ENCODE measurements at places on chromosomes 1 and 21. TPM values are rescaled to one million over a fixed set of nuclear protein-coding genes. Genes with fewer than 3 reads are reported as not detected.

GRCh38 chr21:34156957-34157356, 83.6 kb downstream of the MRPS6 start:
- no peaks in the 10 kb centered on the region for H3K36me3 ChIP-seq
- H3K4me3 ChIP-seq: no peak overlapping the region
- H3K27ac ChIP-seq: no peak overlapping the region
- no peaks in the 10 kb centered on the region for H3K27me3 ChIP-seq
- no peak for DNase-seq
- peaks cover 18% of the 10 kb centered on the region for H3K4me1 ChIP-seq

- peaks cover 37% of the 10 kb centered on the region for H3K27me3 ChIP-seq
- H3K36me3 ChIP-seq: no peaks in the 10 kb centered on the region
- peaks cover 16% of the 10 kb centered on the region for H3K4me1 ChIP-seq
- no peak overlapping the region for H3K27ac ChIP-seq
Observed at GRCh38 chr1:6450943-6451373, 15.0 kb downstream of the TNFRSF25 start.

DNA sequence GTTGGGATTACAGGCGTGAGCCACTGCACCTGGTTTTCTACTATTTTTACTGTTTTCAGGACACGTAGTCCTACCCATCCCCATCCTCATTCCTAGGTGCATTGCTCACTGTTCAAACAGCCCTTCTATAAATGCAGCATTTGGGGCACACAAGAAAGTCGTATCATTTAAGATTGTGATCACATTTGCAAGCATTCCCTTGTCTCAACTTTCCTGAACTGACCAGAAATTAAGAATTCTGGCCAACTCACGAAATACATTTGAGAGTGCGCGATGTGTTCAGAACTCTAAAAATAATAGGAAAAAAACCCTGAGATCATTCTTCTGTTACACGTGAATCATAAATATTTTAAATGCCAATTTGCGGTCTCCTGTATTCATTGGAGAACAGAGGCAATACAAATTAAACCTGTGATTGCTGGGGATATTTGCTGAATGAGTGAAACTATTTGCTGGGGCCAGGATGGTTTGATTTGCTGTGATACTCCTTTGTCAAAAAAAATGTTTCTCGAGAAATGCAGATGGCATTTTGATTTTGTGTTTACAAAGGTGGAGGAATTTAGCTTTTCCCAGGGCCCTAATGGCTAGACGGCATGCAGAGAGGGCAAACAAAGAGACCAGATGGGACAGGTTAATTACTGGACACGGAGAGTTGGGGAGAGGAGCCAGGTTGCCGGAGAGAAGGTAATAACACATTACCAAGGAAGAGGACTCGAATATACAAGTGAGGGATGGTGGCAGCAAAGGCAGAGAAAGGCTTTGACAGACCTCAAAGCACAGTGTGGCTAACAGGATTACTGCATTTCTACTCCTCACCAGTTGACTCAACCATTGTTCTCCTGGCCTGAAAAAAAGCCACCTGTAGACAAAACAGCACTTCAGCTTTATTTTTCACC, 38.4 kb downstream of the STPG1 start:
- no peak for DNase-seq
- peaks cover 9% of the 10 kb centered on the region for H3K36me3 ChIP-seq
- H3K4me1 ChIP-seq: no peaks in the 10 kb centered on the region

GRCh38 chr1:157081707-157082106, 17.9 kb downstream of the ETV3L start:
- no peaks in the 10 kb centered on the region for H3K4me1 ChIP-seq
- H3K27ac ChIP-seq: no peak overlapping the region
- DNase-seq: no peak

GRCh38 chr1:5908461-5909375, 83.5 kb downstream of the NPHP4 start:
- H3K4me1 ChIP-seq: no peaks in the 10 kb centered on the region
- no peak for DNase-seq

DNA sequence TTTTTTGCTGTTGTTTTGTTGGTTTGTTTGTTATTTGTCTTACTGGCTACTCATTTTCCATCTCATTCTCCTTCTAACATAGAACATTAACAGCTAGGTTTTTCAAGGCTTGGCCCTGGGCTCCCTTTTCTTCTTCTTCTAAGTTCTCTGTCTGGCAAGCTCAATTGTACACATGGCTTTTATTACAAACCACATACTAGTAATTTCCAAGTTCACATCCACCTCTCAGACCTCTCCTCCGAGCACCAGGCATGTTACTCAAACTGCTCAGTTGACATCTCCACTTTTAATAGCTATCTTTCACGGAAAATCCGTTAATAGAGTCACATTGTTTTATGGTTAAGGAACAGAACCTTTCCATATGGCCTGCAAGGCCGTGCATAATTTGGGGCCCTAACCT, 736.9 kb upstream of the ADAMTS5 start:
- no peaks in the 10 kb centered on the region for H3K27me3 ChIP-seq
- no peak overlapping the region for H3K27ac ChIP-seq
- no peaks in the 10 kb centered on the region for H3K36me3 ChIP-seq
- no peak for DNase-seq
- H3K4me3 ChIP-seq: no peak overlapping the region

- peak overlapping the region; percentile 94 for H3K4me3 ChIP-seq
- no peaks in the 10 kb centered on the region for H3K27me3 ChIP-seq
- peak overlapping the region; percentile 94 for H3K27ac ChIP-seq
Observed at GRCh38 chr1:52633291-52633754, 355 bp downstream of the SHISAL2A start.

GRCh38 chr1:76292418-76293184, 218.1 kb downstream of the ST6GALNAC3 start:
- no peak for DNase-seq
- H3K36me3 ChIP-seq: no peaks in the 10 kb centered on the region
- peak overlapping the region; percentile 77 for H3K27ac ChIP-seq
- H3K4me1 ChIP-seq: peaks cover 66% of the 10 kb centered on the region

GRCh38 chr1:77829851-77830250, 50.4 kb downstream of the MIGA1 start:
- peaks cover 1% of the 10 kb centered on the region for H3K4me1 ChIP-seq
- no peak overlapping the region for H3K4me3 ChIP-seq
- no peak overlapping the region for H3K27ac ChIP-seq
- H3K36me3 ChIP-seq: peaks cover 79% of the 10 kb centered on the region

- no peaks in the 10 kb centered on the region for H3K36me3 ChIP-seq
- no peak for DNase-seq
- no peaks in the 10 kb centered on the region for H3K27me3 ChIP-seq
- no peak overlapping the region for H3K4me3 ChIP-seq
Observed at GRCh38 chr1:232909752-232910151, 40.7 kb upstream of the NTPCR start.

DNA sequence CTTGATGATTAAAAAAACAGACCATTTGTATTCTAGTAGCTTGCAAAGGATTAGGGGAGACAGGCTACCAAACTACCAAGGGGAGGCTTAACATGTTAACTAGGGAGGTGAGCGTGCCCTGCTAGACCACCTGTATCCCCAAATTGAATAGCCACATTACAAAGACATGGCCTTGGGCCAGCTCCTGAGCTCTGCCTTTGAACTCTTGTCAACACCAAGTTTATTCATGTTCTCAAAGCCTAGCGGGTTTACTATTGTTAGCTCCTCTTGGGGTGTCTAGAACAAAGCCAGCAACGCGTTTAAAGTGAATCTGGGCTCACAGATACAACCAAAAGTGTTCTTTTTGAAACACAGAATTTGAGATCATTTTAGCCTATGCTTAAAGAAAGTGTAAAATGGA, 36.3 kb downstream of the SMYD2 start:
- peak overlapping the region; percentile 57 for H3K27ac ChIP-seq
- H3K36me3 ChIP-seq: peaks cover 80% of the 10 kb centered on the region
- peaks cover 3% of the 10 kb centered on the region for H3K4me1 ChIP-seq
- no peak overlapping the region for H3K4me3 ChIP-seq
- no peaks in the 10 kb centered on the region for H3K27me3 ChIP-seq

- H3K4me3 ChIP-seq: no peak overlapping the region
- H3K36me3 ChIP-seq: no peaks in the 10 kb centered on the region
- peaks cover 13% of the 10 kb centered on the region for H3K27me3 ChIP-seq
- DNase-seq: no peak
- no peaks in the 10 kb centered on the region for H3K4me1 ChIP-seq
Observed at GRCh38 chr1:205353612-205354011, 3.1 kb downstream of the KLHDC8A start.

DNA sequence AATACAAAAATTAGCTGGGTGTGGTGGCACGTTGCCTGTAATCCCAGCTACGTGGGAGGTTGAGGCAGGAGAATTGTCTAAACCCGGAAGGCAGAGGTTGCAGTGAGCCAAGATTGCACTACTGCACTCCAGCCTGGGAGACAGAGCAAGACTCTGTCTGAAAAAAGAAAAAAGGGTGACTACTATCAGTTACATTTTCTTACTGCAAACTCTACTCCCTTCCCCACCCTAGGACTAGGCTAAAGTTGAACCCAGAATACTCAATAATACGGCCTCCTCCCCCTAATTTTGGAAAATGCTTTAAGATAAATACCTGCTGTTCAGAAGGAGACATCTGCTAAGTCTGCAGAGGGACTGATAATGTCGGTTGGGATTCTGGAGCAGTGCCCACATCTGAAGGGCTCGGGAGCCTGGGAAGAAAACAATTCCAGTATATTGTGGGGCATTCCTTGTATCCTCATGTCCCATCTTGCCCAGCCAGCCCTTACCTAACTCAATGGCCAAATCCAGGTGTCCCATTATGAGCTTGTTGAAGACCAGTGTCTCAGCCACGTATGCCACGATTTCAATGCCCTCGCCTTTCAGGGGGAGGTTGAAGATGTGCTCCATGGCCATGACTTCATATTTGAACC, 89.7 kb downstream of the ADCY10 start:
- no peak overlapping the region for H3K4me3 ChIP-seq
- H3K4me1 ChIP-seq: peaks cover 6% of the 10 kb centered on the region
- H3K27me3 ChIP-seq: peaks cover 9% of the 10 kb centered on the region
- DNase-seq: no peak

DNA sequence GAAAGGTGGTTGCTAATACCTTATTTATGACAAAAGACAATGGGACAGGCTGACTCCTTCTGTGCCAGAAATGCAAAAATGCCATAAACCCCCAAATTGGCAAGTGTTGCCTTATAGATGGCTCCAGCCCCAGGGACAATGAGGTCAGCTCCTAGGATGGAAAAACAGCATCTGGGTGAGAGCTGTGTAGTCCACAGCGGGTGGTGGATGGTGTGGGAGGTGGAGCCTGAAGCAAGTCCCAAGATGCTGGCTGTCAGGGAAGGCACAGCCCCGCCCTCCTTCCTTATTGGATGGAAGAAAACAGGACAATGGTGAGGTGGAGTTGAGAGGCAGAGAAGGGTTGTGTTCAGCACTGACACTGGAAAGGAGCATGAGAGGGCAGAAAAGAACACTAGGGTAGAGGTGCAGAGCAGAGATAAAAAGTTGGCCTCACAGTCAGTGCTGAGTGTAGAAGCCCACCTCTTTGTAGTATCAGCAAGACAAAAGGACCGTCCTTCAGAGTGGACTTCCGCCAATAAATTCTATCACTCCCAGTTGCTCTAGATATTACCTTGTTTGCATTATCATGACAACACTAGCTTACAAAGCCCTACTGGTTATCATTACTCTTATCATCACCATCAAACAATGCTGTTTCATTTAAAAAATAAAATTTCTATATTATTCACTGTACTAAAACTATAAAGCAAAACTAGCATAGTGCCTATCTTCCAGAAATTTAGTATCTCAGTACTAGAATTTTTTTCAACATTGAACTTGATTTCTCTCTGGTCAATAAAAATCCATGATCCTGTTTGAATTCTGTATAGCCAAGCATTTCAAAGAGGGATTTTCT, 3.7 kb upstream of the SDE2 start:
- peak overlapping the region; percentile 99 for H3K27ac ChIP-seq
- H3K36me3 ChIP-seq: no peaks in the 10 kb centered on the region
- H3K4me1 ChIP-seq: peaks cover 62% of the 10 kb centered on the region
- peak overlapping the region; percentile 62 for H3K4me3 ChIP-seq
- no peaks in the 10 kb centered on the region for H3K27me3 ChIP-seq
- no peak for DNase-seq

- peaks cover 17% of the 10 kb centered on the region for H3K27me3 ChIP-seq
- H3K36me3 ChIP-seq: no peaks in the 10 kb centered on the region
- DNase-seq: no peak
- H3K4me3 ChIP-seq: no peak overlapping the region
Observed at GRCh38 chr21:38913120-38913892, 107.6 kb downstream of the ETS2 start.

DNA sequence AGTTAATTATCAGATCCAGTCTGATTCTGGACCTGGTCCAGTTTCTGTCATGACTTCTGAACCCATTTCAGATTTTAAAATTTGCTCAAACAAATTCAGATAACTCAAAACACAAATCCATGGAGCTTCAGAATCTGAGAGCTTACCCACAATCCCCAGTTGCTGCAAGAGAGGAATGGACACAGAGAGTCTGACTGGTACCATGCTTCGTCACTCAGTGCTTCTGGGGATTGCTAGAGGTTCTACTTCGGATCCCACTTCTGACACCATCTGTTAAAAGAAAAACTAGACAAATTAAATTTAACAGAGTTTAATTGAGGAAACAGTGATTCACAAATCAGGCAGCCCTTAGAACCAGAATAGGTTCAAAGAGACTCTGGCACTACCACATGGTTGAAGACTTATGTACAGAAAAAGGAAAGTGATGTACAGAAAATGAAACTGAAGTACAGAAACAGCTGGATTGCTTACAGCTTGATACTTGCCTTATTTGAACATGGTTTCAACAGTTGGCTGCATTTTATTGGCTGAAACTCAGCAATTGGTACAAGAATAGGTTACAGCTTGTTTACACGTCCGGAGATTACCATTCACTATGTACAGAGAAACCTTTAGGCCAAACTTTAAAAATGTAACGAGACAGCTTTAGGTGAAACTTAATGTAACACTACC, 60.7 kb upstream of the TEKT2 start:
- H3K4me3 ChIP-seq: no peak overlapping the region
- H3K36me3 ChIP-seq: peaks cover 16% of the 10 kb centered on the region
- H3K27me3 ChIP-seq: no peaks in the 10 kb centered on the region
- no peak overlapping the region for H3K27ac ChIP-seq

ARHGEF11 gene
- 35.3 TPM for total RNA-seq

FCN3 gene
- total RNA-seq: not detected

MYOG gene
- not detected for total RNA-seq

B3GALT2 gene
- 0.93 TPM for total RNA-seq
